ENCODE measurements at places on chromosomes 3 and 15.
A peak's percentile ranks its signal among the peaks of the same experiment; 100 is the strongest.

- peak; percentile 20 for DNase-seq
Measured at GRCh38 chr3:71581457-71582035, 2.0 kb downstream of the FOXP1 start.

DNA sequence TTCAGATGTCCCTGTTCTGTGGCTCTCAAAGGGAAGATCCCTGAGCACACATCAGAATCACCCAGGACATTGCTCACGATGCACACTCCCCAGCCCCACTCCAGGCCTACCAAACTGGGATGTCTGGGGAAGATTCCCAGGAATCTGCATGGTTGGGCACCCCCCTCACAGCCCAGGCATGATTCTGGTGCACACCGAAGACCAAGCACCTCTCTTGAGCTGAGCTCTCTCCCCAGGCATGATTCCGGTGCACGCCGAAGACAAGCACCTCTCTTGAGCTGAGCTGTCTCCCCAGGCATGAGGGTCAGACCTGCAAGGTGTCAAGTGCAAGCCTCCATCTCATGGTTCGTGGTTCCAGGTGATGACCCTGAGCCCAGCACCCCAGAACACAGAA is 112.2 kb upstream of the MEF2A start:
- DNase-seq, result no peak

DNA sequence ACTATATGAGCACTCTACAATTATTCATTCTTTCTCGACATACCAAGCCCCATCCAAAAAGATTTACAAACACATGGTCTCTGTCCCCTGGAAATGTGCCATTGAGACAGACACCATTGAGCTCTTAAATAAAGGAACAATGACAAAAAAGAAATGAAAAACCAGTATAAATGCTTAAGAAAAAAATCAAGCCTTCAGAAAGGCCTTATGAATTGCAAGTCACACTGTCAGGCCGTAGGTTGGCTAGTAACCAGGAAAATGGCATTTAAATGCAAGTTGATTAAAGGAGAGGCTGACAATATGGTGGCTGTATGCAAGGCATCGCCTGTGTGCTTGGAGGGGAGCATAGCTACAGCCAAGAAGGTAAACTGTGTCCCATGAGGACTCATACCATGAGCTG is 49.7 kb downstream of the SRGAP3 start:
- DNase-seq, result no peak

- no peak for DNase-seq
Measured at GRCh38 chr3:13299531-13300155, 120.5 kb downstream of the NUP210 start.

DNA sequence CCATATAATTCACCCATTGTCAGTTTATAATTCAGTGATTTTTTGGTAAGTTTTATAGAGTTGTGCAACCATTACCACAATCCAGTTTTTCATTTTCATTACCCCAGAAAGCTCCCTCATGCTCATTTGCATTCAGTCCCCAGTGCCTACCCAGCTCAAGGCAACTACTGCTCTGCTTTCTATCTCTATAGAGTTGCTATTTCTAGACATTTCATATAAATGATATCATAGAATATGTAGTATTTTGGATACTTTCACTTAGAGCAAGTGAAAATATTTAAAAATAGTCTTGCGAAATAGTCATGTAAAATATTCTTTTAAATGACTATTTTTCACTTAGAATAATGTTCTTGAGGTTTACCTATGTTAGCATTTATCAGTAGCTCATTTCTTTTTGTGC is 42.1 kb downstream of the ZNF654 start:
- DNase-seq, result no peak

GRCh38 chr3:196186651-196187573 is 24.3 kb downstream of the ZDHHC19 start:
- peak; percentile 52 for DNase-seq

DNA sequence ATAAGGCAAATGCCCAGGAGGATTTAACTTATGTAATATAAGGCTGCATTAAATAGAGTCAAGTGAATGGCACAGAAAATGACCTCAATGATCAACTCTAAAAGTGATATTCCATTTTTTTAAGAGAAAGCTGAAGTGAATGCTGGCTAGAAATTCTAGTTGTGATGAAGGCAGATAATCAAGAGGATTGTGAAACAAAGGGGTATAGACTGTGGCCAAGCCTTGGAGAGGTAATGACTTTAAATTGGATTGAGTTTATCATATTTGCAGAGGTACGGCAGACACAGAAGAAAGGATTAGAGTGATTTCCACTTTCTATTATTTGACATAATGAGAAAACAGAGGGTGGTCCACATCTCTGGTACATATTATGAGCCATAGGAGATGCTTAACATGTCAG is 269.2 kb downstream of the MECOM start:
- DNase-seq, result no peak

- no peak for DNase-seq
Measured at GRCh38 chr15:101490922-101491733, 1.6 kb upstream of the PCSK6 start.

DNA sequence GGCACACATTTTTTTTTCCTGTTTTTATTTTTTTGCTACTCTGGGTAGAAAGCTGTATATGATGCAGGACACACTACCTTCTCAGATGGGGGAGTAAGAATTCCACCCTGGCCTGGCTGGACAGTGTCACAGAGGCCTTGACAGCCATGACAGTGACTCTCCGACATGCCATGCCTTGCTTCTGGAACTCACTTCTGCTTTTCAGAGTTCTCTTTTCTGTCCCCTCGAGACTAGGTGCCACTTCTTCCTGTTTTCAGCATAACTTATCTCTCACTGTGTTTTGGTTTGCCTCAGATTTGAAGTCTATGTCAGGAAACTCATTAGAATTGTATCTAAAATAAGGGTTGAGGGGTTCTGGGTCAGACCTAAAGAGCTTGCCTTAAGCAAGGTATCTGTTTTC is 69.1 kb upstream of the SEC13 start:
- DNase-seq, result no peak

DNA sequence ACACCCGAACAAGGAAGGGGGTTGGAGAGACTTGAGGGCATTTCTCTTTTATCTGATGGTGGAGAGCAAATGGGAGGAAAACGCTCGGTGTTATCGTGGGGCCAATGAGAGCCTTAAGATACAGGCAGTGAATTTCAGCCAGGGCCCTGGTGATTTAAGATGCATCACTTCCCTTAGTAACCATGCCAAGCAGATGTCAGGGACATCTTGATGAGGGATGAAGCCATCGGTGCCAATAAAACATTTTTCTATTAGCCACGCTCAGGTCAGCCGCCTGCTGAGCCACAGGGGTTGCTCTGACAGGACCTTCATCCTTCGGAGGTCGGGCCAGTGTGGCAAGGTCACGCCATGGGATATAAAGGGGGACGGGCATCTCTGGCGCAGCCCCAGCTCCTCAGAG is 10.6 kb downstream of the IQSEC1 start:
- DNase-seq, result no peak

GRCh38 chr3:55272031-55272645 is 215.0 kb downstream of the WNT5A start:
- DNase-seq, result no peak

DNA sequence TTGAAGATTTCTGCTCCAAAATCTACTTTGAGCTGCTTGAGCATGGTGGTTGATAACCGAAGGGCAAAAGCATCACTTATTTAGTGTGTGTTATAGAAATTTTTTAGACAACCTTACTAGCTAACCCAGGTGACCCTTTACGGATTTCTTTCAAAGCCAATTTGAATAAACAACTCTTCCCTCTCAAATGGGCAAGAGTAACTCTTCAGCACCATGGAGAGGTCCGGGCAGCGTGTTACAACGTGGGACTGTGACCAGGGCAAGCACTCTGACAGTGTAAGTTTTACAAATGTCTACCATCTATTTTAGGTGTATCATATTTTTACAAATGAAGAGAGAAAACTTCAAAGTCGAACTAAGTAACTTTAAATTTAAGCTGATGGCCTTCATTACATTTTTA is 471.8 kb downstream of the MFSD1 start:
- peak; percentile 22 for DNase-seq

DNA sequence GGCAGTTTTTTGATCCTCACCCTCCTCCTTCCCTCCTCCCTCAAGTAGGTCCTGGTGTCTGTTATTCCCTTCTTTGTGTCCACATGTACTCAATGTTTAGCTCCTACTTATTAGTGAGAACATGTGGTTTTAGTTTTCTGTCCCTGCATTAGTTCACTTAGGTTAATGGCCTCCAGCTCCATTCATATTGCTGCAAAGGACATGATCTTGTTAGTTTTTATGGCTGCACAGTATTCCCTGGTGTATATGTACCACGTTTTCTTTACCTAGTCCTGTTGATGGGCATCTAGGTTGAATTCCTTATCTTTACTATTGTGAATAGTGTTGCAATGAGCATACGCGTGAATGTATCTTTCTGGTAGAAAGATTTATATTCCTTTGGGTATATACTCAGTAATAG is 61.7 kb upstream of the FGF7 start:
- DNase-seq, result no peak
